Fibroblast of skin of left quadriceps (primary cell): ENCODE measurements at places on chromosomes 3 and 15.

DNA sequence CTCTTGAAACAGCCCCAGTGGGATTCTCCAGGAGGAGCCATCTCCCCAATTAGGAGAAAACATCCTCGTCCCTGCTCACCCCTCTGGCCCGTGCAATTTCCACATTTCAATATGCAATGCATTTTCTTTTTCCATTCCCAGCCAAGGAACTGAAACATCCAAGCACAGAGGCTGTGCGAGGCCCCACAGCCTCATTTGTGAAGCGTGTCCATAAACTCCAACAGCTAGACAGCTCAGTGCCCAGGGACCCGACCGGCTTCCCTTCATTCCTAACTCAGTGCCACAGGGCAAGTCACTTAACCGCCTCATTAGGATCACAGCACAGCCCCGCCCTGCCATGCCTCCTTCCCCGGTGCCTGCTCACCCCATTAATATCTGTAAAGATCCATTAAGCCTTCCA, 204.2 kb upstream of the IGF1R start:
- no peak for DNase-seq

GRCh38 chr3:11556851-11557644, 86.7 kb downstream of the VGLL4 start:
- DNase-seq: peak; percentile 74

GRCh38 chr15:41411441-41411840, 5.5 kb upstream of the RTF1 start:
- no peak for DNase-seq

DNA sequence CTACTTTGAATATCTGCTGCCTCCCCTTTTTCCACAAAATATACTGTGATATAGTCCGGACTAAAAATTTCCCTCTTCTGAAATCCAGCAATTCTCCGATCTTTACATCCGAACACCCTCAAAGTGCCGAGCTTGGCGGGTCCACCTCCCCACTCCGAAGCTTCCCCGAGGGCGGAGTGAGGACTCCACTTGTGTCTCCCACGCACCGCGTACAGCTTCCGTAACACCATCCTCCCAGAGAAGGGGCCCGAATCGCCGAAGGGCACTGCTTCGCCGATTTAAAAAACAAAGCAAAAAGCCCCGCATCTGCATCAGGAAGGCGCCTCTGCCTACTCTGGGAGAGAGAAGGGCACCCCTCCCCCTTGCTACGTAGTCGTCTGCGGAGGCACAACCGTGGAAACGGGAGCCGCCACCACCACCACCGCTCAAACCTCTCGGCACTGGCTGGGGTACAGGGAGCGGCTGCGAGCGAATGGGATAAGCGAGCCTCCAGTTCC, 551 bp downstream of the NCBP2 start:
- no peak for DNase-seq

DNA sequence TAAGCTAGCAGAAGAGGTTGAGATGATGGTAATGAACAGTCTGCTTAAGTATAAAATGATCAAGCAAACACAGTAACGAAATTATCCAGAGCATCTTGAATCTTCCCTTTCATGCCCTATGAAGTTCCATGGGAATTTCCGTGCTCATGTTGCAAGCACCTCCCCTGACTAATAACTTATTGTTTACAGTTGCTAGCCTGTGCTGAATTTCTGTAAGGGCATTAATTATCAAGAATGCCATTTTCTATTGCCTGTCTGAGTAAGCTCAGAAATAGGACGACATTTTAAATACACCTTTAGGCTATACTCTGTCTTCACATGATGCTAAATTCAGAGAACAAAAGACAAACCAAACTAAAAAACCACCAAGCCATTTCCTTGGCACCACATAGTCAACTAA, 257.5 kb upstream of the LRTM1 start:
- DNase-seq: no peak

- no peak for DNase-seq
Observed at GRCh38 chr15:92163641-92164040, 230.0 kb upstream of the ST8SIA2 start.

- no peak for DNase-seq
Observed at GRCh38 chr3:67329358-67329757, 325.1 kb downstream of the SUCLG2 start.

DNA sequence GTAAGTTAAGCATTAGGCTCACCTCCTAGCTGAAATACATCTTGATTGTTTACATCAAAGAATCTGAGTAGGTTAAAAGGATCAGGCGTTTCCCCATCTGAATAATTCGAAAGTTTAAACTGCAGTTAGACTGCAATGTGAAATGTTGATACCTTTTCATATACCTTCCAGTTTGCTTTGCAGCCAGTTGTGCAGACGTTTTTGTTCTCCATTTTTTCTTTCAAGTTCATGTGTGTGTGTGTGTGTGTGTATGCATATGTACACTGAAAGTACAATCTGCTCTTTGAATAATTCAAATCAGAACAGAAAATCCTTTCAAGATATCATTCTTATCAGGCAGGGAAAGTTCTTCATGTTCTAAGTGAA, 2.9 kb downstream of the ITPR1 start:
- DNase-seq: no peak

GRCh38 chr3:173066044-173067004, 74.7 kb downstream of the SPATA16 start:
- peak; percentile 33 for DNase-seq

DNA sequence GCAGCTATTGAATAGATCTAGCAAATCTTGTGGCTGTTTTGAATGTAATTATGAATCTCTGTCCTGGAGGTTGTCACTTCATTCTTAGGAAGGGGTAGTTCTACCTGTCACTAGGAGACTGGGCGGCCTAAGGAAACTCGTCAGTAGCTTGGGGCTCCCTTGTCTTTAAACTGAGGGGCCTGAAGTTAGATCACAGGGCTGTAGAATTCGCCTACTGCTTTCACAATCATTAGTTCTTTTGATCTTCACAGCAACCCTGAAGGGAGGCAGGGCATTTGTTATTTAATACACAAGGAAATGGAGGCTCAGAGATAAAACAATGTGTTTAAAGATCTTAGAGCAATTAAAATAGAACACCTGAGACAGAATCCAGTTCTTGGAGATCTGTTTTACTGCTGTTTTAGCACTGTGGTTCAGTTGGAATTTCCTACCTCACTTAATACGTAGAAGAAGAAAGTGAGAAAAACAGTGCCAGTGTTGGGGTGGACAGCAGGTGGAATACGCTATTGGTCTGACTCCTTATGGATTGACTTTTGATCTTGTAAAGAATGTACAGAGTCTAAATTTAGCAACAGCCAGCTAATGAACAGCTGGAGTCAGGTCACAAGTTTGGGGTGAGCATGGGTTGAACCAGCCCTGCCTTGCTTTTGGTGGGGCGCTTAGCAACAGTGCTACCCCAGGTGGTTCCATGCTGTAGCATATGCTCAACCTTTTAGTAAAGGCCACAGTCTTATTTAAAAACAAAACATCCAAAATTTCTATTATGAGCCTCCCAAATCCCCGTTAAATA, 71.4 kb upstream of the BHLHE40 start:
- no peak for DNase-seq

- no peak for DNase-seq
Observed at GRCh38 chr15:68421115-68421551, 10.8 kb downstream of the ITGA11 start.

DNA sequence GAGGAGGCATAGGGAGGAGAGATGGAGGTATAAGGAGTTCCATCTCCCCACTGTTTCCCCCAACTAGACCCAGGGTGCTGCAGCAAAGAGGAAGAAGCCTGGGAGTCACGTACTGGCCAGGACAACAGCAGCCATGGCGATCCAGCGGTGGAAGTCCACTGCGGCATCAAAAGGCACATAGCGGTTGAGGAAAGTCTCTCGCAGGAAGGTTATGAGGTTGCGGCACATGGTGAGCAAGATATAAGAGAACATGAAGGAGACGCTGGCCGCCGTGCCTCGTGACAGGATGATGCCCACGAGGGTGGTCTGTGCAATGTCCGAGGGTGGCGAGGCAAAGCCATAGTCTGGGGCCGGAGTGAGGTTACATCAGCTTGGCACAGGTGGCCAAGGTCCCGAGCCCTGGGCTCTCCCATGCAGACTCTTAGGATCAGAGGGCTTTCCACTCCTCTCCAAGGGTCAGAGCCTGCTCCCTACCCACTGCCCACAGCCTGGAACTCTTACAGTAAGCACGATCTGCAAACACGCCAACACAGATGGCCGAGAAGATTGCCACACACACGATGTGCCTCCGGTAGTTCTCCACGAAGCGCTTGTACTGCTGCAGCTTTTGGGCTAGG, 14.3 kb downstream of the DUOX2 start:
- no peak for DNase-seq

- no peak for DNase-seq
Observed at GRCh38 chr3:112247900-112248299, 46.1 kb downstream of the SLC9C1 start.

DNA sequence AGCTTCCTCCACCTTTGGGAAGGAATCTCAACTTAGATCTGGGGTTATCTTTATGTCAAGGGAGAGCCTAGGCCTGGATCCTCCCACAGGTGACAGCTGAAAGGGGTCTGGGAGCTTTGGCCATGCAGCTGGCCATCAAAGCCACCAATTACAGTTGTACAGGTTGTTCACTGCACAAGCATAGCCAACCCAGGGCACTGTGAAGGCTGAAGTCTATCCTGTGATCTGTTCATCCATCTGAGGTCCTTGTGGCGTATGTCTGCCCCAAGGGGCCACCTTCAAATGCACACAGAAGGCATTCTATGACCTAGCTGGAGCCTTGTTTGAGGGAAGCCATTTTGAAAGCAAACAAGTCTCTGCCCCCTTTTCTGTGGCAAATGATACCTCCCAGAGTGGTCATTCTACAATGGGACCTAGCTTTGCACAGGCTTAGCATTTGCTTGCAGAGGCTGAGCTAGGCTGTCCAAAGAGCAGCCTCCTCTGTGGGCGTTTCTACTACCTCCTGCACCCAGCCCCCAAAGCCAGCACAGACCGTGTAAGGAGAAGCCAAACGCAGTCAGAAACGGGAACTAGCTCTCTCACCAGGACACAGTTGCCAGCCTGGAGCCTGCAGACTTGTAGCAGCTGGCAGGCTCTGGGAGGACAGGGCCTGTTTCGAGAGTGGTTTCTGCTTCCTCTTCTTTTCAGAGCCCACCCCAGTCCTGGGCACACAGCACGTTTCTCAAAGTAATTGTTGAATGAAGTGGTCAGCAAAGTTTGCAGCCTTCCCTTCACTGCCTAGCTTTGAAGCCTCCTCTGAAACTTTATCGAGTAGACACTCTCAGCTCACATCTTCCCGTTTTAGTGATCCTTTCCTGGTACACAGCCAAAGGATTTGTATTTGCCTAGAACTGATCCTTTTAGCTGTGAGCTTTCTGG, 157.3 kb upstream of the SMAD3 start:
- DNase-seq: no peak

DNA sequence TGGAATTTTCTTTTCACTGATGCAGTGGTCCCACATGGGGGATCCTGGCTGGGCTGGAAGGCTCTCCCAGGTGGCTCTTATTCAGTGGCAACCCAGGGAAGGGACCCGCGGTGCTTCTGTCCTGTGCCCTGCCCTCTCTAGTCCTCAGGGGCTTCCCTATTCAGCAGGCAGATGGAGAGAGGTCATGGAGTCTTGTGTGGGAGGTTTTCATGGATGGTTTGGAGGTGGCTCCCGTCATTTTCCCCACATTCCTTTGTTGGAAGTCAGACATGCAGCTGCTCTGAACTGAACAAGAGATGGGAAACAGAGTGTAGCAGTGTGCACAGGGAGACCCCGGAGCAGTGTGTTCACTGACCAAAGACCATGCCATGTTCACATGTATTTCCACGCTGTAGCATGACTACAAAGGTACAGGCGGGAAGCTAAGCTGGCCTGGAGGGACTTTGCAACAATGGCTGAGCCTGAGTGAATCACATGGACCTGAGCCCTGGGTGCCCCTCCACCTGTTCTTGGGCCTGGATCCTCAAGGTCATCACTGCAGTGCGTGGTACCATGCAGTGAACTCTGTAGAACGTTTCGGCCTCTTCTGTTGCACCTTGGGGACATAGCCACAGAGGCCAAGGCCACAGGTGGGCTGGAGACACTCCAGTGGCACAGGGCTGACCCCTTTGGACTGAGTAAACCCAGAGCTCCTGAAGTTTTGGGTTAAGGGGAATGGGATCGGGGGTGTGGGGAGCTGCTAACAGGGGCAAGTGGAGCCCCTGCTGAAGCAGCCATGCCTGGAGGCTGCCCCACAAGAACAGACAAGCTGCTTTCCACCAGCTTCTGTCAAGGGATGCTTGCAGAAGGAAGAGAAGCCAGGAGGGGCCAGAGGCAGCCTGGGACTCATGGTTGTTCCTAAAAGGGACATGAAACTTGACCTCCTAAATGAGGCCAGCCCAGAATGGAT, 123.0 kb downstream of the ASB7 start:
- no peak for DNase-seq

DNA sequence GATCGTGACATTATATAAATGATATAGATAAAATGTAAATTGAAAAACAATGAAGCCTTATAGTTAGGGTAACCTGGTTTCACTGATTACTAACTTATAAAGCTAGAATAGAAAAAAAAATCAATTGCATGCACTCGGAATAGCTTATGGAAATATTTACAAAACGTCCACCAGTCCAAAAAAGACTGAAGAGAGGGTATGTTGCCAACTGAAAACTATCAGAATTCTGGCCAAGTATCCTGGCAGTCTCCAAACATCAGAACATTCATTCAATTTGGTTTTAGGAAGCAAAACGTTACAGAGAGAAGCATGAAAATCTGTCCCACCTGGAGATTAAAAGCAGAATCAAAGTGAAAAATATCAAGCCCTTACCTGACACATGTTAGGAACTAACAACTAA, 892.4 kb downstream of the ROBO1 start:
- no peak for DNase-seq

DNA sequence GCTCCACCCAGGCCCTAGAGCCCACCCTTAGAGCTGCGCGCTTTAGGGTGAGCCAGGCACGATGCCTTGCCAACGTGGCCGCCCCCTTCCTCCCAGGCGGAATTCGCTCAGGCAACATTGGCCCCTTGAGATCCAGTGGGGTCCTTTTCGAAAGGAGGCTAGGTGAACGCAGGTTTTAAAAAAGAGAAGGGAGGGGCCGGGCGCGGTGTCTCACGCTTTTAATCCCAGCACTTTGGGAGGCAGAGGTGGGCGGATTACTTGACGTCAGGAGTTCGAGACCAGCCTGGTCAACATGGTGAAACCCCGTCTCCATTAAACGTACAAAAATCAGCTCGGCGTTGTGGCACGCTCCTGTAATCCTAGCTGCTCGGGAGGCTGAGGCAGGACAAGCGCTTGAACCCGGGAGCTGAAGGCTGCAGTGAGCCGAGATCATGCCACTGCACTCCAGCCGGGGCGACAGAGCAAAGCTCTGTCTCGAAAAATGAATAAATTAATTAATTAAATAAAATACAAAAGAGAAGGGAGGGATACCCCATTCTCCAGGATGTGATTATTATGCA, 984 bp upstream of the RPP25 start:
- no peak for DNase-seq

GRCh38 chr15:36722555-36722954, 143.1 kb downstream of the CDIN1 start:
- DNase-seq: no peak

DNA sequence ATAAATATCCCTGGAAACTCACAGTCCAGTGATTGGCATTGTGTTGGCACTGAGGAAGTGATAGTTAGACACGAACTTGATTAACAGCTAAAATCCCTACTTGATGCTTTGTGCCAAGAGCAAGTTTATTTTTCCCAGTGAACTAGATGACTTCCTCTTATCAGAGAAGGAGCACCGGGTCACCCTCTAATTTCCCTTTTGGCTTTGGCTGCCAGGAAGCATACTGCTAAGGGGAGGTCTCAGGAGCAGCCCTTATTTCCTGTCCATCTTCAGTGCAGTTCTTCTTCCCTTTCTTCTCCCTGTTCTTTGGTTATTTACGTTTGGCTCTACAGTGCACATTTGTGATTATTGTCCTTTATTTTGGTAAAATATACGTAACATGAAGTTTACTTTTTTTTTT, 13.0 kb downstream of the FBLN2 start:
- no peak for DNase-seq
